ENCODE measurements at places on chromosomes 13 and 19.

DNA sequence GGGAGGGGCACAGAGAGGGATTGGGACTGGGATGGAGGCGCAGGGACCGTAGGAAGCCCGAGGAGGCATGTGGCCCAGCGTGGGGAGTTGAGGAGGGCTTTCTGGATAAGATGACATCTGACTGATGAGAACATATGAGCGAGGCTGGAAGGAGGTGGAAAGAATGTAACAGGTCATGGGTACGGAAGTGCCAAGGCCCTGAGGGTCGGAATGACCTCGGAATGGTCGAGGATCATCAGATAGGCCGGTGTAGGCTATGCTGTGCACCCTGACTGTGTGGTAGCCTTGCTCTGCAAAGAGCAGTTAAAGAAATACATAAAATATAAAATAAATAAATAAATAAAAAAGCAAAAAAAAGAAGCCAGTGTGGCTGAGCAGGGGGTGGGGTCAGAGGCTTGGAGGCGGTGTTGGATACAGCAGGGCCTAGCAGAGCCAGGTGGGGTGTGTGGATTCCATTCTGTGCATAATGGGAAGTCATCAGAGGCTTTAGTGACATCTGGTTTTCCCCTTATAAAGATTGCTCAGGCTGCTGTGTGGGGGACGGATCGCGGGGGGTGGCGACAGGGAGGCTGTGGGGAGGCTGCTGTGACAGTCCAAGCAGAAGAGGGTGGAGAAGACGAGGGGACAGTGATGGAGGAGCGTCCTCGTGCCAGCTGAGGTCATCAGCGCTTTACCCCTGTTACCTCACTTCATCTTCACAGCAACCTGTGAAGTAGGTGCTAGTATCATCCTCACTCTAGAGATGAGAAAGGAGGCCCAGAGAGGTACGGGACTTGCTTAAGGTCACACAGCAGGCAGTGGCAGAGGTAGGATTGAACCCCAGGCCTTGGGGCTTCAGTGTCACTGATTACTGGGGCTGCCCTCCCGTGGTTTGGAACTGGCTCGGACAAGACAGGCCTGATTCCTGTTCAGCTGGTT lies 5.0 kb downstream of the PAK4 start:
- DNase-seq: no peak

- DNase-seq: no peak
Observed at GRCh38 chr19:3253270-3253669, 28.8 kb downstream of the CELF5 start.

GRCh38 chr19:14561847-14562351 lies 10.0 kb downstream of the NDUFB7 start:
- DNase-seq: no peak

GRCh38 chr13:66171920-66172319 lies 1058.2 kb downstream of the PCDH9 start:
- DNase-seq: no peak

DNA sequence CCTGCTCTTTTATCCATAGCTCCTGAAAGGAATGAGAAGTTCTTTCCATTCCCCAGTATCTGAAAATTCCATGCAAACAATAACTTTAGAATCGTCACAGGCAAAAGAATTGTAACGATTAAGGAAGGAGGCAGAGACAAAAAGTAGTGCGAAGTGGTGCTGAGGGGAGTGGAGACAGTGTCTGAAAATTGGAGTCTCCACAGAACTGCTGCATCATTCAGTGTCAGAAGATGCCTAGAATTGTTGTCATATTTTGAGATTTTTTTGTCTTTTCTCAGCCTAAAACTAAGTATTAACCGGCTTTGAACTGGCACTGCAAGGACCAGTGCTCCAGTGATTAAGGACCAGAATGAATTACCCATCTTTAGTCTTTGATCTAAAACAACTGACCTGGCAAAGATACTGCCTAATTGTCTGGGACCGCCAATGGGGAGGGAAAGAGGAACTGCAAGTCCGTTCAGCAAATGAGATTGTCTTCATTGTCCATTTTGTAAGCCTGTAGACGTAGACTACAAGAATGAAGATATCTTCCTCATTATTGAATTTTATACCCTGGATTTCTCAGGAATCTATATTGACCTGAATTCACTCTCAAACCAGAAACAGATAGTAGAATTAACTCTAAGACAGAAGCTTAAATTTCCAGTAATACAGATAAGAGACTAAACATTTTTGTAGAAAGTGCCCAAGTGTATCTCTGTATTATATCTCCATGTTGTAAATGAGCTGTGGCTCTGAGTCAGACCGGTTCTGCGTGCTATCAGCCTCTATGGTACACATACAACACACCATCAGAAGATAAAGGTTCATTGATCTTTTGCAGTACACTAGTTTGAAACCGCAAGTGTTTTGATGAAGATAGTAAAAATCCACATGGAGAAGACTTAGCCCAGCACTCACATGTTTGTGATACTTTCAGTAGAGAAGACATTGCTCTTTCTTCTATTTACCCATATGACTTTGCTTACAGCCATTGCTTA lies 293.2 kb downstream of the EFNB2 start:
- no peak for DNase-seq

DNA sequence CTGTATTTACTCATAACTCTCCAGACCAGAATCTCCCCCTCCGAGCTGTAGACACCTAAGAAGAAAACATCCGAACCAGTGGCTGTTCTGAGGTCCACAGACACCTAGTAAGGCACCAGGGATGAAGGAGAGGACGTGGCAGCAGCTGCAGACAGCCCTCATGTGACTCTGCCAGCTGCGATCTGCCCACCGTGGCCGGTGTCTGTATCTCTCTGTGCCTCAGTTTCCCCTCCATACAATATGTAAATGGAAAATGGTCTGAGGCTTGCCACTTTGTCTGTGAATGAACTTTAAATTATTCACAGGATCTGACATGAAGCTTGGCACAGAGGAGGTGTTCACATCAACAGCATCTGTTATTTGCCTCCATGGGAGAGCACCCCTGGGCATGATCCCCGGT lies 2.4 kb downstream of the CEACAM4 start:
- DNase-seq: no peak

GRCh38 chr13:59885076-59885475 lies 278.7 kb downstream of the DIAPH3 start:
- DNase-seq: no peak

DNA sequence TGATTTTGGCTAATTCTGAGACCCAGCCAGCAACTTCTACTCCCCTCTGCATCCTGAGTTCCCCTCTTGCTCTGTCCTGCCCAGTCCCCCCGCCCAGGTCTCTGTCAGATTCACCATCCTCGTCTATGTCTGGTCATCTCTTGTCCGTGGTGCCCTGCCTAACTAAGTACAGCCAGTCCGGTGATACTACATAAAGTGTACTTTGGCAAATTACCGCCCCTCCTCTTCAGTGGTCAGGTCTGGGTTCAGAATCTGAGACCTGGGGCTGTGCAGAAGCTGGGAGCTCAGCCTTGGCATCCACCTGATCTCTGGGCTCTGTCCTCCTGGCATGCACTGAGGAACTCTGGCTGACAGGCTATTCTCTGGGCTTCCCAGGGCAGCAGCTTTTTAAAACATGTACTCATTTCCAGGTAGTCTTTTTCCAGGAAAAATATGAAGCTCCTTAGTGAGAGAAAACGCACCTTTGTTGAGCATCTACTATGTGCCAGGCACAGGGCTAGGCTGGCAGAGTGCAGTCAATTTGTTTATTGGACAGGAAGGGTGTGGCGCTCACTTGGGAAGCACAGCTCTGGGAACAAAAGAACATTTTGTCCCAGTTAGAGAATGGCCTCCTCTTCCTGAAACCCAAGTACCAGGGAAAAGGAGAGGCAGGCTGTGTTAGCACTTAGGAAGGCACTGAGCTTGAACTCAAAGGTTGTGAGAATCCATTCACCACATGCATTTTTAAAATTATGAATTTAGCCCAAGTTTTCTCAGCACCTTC lies 88.9 kb downstream of the TSHZ3 start:
- no peak for DNase-seq

DNA sequence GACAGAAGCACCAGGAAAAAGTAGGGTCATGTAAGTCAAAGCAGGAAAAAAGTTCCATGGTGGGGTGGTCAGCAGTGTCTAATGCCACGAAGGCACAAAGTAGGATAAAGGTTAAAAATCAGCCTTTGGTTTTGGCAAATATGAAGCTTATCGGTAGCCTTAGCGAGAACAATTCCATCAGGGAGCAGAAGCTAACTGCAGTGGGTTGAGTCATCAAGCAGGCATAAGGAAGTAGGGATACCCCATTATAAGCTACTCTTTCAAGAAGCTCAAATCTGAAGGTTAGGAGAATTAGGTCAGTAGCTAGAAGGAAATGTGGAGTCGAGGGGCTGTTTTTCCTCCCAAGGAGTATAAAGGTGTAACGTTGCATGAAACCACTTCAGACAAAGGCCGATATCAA lies 57.5 kb upstream of the USPL1 start:
- DNase-seq: no peak

DNA sequence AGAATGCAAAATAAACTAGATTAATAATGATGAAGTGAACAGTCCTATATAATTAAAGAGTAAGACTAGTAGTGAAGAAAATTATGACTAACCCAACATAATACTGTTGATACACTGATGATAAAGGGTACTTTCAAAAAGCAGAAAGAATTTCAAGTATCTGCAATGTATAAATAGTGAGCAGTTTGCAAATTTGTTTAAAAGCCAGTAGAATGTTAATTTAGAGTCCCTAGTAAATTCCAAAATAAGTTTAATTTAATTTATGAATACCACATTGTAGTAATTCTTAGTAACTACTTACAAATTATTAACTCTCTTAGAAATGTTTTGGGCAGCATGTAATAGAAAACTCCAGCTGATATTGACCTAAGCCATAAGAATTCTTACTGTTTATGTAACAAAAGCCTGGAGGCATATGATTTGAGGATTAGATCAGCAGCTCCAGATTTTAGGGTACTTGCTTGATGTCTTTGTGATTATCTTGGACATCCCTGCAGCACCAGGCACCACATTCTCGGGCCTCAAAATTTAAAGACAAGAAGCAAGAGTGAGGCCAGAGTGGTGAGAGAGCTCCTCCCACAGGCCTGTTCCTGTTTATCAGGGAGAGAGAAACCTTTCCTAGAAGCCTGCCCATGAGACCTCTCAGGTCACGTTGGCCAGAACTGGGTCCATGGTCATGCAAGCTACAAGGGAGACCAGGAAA lies 67.6 kb upstream of the TDRD3 start:
- DNase-seq: no peak

DNA sequence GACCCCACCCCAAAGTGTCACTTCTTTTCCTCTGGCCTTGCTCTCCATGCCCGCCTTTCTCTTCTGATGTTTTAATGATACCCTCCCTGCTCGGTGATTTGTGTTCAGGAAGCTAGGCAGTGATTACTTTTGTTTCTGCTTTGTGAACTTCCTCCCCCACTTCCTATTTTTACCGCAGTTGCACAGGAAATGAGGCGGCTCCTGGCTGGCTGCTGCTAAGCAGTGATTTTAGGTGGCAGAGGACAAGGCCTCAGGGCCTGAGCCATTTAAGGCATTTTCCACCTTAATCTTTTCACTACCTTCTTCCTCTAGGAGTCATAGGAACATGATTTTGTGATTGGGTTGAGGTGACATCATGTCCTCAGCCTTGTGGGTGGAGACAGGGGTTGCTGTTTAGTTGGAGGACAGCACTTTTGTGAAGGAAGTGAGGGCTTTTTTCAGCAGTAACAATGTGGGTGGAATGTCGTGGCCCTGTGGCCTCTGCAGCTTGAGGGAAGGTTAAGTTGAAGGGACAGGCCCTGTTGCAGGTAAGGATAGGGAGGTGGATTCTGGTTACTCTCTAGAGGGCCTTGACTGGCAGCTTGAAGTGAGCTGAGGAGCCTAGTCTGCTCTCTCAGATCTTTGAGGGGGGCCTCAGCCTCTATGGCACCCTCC lies 15.7 kb downstream of the GARRE1 start:
- DNase-seq: no peak

- no peak for DNase-seq
Observed at GRCh38 chr19:40815223-40815622, 16.2 kb downstream of the EGLN2 start.

GRCh38 chr13:92074658-92075057 lies 676.2 kb downstream of the GPC5 start:
- DNase-seq: no peak

DNA sequence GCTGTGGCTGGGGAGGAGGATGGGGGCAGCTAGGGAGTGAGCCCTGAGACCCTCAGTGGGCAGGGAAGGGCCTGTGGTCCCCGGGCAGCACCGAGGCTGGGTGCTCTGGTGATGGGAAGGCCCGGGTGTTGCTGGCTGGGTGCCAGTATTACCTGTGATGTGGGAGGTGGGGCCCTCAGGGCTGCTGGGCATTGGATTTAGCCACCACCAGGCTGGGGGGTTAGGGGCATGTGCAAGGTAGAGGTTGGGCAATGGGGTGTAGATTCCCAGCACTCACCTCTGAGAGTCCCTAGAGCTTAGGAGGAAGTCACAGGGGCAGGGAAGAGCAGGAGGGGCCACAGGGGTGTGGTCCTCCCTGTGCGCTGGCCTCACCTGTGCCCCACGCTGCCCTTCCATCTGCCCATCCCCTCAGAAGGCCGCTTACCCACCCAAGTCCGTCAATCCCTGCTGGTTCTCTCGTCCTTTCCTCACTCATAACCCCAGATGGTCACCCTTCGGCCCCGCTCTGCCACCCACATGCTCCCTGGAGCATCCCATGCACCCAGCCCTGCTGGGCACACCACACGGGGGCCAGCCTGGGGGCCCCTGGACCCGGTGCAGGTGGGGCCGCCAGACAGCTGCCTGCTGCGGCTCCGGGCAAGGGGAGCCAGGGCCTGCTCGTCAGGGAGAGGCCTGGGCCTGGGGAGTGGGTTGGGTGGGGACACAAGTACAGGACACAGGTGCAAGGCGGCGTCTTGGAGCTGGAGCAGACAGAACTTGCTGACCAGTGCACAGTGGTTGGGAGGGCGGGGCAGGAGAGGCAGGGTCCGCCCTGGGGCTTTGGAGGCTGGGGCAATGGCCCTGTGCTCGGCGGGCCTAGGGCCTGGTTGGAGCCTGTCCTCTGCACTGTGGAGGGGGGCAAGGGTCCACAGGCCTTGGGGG lies 12.5 kb downstream of the EPN1 start:
- no peak for DNase-seq

DNA sequence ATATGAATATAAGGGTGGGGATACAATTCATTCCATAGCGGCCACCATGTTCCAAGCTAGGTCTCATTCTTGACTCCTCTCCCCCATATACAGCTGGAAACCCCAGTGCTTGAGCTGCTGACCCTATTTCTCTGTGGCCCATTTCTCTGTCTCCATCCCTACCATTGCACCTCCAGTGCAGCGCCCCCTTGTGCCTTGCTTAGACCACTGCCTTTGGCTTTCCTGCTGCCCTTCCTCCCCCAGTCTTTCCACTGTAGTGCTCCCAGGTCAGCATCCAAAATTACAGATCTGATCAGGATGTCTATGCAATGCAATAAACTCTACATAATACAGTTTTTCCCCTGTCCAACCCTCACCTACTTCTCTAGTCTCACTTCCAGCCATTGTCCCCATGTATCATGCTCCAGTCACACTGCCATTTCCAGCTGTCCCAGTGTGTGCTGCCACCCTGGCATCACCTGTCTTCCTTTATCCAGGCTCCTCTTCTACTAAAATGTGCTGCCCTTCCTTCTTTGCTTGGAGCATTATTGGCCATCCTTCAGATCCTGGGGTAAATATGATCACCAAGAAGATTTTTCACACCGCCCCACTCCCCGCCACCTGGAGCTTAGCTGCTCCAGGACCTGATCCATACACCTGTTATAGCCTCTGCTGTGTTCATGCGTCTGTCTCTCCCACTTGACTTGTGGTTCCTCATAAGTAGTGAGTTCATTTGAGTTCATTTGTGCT lies 199.4 kb upstream of the IPO5 start:
- DNase-seq: no peak
